ENCODE measurements at places on chromosomes 5 and 9.
A peak's percentile ranks its signal among the peaks of the same experiment; 100 is the strongest.

DNA sequence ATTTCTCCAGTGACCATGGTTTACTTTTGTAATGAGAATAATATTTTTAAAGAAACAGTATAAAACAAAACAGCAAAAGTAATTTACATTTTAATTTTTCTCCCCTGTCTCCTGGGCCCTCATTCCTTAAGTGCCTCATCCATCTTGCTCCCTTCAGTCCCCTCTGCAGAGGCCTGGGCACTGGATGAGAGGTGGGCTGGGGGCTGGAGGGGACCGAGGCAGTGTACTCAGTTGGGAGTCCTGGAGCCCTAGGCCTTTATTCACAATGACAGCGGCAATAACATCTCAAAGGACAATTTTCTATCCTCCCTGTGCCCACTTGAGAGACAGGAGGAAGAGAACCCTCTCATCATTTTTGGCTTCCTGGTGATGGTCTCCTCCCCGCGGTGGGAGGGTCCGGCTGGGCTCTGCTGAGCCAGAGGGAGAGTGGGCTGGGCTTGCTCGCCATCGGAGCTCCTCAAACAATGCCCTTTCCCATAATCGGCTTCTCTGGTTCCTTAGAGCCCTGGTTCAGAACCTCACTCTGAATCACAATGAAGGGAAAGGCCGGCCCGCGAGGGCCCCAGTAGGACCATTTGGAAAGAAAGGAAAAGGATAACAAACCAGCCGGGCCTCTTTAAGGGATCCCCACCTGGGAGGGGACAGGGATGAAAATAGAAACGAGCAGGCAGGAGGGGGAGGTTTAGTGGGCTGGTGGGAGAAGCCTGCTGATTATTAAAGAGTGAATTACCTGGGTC lies 9.7 kb upstream of the SMIM32 start:
- no peak for DNase-seq

GRCh38 chr5:169054506-169054905 lies 246.4 kb downstream of the SLIT3 start:
- no peak for DNase-seq

DNA sequence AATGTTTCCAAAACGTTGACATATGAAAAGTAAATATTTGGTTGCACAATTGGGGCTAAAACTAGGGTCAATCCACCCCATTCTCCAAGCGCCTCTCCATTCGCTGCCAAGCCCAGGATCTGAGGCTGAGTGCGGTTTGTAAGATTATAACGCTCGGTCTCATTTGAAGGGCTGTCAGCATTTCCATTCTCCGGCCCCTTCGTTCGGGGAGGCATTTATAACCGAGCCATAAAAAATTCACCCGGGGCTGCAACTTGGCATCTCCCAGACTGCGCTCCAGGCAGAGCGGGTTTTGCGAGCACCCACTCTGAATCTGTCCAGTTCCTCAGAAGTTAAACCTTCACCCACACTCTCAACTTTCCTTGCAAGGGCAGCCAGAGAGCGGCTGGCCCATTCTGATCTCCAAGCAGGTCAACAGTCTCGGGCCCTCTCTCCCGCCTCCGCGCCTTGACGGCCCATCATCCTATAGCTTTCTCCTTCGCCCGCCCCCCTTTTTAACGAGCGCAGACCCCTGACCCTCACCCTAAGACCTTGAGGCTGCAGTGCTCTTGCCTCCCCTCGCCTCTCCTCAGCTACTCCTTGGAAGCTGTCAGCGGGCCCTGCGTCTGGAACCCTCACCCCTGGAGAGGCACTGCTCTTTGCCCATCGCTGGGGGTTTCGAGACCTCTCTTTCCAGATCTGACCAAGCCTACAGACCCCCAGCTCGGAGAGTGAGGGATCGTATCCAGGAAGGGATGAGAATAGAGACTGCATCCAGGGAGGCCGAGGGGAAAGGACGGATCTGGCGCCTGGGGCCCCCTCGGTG lies 1.1 kb downstream of the SLIT3 start:
- peak; percentile 20 for DNase-seq

DNA sequence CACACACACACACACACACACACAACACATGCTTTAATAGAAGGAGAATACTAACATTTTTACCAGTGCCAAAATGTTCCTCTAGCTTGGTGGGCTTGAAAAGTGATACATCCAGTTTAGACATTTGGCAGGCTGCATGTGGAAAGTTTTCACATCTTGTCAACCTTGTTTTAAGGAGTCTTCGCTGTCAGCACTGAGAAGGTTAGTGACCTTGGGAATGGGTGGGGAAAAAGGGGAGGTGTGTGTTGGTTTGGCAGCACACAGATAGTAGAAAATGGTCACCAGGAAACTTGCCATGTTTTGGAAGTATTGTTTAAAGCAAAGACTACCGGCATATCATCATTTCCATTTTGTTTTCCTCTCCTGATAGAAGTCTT lies 346.5 kb upstream of the ADAMTSL1 start:
- no peak for DNase-seq

- no peak for DNase-seq
Observed at GRCh38 chr5:55993731-55994494, 850 bp downstream of the IL6ST start.

- peak; percentile 52 for DNase-seq
Observed at GRCh38 chr9:76855015-76855414, 50.9 kb downstream of the PRUNE2 start.
